ENCODE measurements at places on chromosomes 2 and 18. TPM values are rescaled to one million over a fixed set of nuclear protein-coding genes. Genes with fewer than 3 reads are reported as not detected.

LRRC30 gene
- total RNA-seq, result not detected

NT5C1B gene
- not detected for total RNA-seq

SCN2A gene
- total RNA-seq, result not detected

SLC8A1 gene
- 0.75 TPM for total RNA-seq

TGFA gene
- 0.86 TPM for total RNA-seq

NEDD4L gene
- 4.4 TPM for total RNA-seq

Data from activated naive CD8-positive, alpha-beta T cell treated with anti-CD3 and anti-CD28 coated beads, Interleukin-2, amount 10 ng/mL, durations not matched to agents 7 days and 5 days (primary cell).